Bone marrow (tissue), 2 donors: ENCODE measurements at places on chromosomes 2 and 18.

DNA sequence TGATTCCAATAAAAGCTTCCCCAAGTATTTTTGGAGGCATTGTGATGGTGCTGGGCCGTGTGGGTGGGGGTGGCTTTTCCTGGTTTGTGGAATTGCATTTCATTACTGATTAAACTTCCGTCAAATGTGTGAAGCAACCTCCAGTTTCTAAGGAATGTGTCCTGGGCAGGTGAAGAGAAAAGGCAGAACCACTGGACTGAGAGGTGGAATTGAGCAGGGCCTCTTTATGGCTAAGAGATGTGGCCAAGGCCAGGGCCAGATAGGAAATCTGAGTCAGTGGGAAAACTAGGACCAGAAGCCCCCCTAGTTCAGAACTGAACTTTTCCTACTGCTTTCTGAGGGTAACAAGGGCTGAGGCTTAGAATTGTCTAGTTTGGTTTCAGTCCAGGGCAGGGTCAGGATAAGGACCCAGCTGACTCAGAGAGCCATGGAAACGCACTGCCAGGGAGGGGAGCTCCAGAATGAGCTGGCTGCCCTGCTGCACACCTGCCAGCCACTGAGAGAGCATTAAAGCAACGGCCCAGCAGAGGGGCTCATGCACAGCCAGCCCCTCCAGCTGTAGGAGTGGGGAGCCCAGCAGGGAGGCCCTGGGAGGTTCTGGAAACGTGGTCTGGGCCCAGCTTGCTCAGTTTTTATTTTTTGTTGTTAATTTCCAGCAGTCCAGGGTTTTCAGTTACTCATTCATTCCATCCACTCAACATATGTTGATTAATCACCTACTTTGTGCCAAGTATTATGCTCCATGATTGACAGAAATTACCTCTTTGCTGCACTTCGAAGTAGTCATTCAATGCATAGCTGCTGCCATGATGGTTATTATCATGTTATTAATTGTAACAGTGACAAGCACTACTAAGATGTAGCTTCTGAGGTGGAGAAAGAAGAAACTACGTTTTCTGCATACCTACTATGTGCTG is 156.1 kb downstream of the MSH2 start:
- DNase-seq: no peak

- no peak for DNase-seq
Observed at GRCh38 chr18:56448751-56449150, 189.6 kb downstream of the TXNL1 start.

DNA sequence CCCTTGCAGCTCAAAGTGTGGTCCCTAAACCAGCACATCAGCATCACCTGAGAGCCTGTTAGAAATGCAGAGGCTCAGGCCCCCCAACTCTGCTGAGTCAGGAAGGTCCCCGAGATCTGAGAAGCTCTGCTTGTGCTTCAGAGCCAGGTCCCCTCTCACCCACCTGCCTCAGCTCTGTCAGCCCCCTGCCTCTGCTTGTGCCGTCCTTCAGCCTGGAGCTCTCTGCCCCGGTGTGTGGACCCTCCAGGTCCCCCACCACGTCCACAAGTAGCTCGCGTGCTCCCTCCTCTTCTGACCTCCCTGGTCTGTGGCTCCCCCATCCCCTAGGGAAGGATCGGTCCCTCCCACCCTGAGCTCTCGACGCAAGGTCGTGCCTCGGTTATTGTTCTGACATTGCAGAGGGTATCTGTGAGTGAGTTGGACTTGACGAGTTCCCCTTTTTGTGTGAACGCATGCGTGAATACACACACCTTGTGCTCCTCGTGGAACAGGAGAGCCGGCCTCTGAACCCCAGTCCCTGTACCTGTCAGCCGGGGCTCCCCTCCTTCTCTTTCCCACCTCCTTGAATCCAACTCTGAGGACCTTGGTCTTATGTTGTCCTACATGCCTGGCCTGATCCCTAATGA is 75.5 kb upstream of the TAF1B start:
- DNase-seq: no peak

DNA sequence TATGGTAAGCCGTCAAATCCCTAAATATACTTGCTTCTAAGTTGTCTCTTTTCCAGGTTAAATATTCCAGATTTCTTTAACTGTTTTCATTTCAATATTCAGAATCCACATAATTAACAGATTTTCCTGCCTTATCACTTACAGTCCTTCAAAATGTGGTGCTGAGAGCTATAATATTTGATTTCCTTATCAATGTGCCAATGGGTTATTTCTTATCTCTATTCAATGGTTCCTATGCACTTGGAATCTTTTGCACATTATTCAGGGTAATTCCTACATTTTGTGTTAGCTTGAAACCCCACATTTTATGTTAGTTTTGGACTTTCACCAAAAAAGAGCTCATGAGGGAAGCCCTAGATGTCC is 173.5 kb downstream of the ZFP36L2 start:
- DNase-seq: no peak

DNA sequence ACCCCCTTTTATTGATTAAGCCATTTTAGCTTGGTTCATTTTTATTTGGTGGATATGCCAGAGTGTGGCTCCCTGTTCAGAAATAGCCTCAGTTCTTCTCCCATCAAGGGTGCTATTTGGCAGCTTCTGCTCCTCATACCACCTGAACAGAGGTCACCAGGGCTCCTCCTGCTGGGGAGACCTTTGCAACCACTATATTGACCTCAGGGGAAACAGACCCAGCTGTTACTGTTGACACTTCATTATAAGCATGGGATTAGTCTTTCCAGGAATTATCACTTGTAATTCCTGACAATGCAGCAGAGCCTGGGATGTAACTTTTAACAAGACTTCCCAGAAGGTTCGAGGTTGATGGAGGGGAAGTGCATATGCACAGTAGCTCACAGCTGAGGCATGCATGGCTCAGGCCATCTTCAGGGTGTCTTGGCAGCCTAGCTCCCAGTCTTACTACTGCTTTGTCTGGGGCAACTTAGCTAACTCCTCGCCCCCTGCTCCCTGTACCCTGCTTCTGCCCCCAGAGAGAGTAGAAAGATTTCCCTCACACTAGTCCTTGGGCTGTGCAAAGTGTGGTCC is 239.4 kb upstream of the SPRED2 start:
- DNase-seq: no peak

DNA sequence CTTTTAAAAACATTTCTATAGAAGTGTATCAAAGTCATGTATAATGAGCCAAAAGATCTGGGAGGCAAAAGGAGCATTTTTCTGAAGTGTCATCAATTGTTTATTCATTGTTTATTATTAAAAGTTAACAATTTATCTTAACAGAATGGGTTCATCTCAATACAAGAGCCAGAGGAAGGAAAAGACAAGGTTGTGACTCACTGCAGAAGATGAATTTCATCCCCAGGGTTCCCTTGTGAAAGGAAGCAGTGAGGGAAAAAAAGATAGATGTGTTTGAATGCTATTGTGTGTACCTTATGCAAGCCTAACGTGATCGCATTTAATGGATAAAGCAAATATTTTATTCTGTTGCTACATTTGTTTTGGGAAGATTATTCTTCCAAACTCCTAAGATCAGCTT is 286.3 kb downstream of the PIEZO2 start:
- no peak for DNase-seq

DNA sequence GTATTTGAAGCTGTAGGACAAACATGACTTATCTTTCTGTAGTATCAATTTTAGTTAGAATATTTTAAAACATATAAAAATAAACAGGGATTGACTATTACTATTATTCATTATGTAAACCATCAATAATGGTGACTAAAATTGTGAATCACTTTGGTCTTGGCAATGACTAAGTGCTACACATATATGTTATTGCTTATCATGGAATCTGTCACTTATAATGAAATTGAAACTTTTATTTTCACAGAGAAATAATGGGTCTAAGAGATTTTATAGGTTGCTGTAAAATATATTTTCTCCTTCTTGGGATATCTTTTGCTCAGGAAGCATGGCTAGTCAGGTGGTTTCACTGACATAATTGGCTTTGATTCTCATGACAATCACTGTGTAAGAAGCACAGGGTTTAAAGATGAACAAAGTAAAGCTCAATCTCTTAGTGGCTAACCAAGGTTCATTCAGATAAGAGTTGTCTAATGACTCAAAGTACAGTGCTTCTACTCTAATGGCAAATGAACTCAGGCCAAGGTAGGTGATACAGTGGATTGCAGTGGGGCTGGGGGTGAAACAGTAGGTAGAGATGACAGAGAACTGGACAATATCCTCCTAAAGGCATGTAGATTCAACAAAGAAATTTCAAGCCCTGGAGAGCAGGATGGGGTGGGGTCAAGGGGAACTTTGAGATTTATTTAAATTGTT is 98.6 kb upstream of the FANCL start:
- no peak for DNase-seq

DNA sequence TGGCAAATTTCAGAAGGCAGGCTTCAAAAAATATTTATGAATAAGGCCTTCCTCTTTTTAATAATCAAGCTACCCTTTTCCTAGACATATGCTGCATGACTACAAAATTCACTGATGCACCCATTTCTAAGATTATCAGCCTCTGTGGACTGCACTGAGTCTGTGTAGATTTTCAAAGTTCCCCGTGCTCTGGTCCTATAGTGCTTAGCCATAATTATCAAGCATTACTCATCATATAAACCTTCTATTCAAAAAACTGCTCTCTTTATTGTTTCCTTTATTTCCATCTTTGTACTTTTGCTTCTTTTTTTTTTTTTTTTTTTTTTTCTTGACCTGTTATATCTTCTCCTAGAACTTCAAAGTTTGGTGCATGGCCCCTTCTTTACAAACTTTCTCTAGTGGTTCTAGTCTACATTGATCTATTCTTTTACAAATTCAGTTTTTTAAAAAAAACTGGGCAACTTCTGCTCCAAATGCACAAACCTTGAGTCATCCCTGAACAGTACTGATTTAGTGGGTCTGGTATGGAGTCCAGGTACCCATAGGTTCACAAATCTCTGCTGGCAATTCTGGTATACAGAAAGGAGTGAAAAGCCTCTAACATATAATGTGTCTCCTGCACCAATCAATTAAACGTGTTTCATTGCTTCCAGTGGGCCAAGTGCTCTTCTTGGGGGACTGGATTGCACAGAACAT is 481.9 kb downstream of the NUP35 start:
- no peak for DNase-seq

DNA sequence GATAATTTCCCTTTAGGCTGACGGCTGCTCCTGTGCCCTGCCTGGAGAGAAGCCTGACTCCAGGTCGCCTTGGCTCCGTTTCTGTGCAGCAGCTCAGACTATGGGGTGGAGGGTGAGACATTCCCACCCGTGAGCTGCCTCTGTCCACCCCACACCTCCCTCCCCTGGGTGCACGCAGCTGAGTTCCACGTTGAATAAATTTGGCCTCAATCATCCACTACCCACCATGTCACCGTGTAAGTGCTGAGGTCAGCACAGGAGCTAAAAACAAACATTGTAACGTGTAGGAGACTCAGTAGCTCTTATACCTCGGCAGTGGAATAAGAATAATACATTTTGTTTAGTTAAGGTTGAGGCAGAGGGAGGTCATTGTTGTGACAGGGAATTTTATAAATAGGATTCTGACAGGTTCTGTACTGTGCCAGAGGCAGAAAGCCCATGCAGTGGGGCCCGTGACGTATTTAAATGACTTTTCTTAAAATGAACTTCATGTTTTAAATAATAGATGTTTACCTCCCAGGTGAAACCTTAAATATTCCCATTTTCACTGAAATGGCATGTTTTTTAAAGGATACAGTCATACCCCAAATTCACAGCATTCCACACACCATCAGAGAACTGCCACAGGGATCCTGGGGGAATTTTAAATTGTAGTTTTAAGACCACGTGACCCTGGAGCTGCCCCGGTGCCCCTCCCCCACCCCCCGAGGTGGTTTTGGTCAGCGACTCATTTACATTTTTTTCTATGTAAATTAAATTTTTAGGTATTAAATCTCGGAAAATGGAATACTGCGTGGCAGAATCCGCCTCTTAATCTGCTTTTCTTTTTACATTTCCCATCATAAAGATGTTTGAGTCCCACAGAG is 50.2 kb downstream of the NFATC1 start:
- DNase-seq: no peak

GRCh38 chr2:168661863-168662256 is 140.6 kb upstream of the NOSTRIN start:
- no peak for DNase-seq

GRCh38 chr2:75432761-75433361 is 127.9 kb downstream of the EVA1A start:
- DNase-seq: no peak

- DNase-seq: no peak
Observed at GRCh38 chr18:26565514-26565913, 17.2 kb upstream of the KCTD1 start.

DNA sequence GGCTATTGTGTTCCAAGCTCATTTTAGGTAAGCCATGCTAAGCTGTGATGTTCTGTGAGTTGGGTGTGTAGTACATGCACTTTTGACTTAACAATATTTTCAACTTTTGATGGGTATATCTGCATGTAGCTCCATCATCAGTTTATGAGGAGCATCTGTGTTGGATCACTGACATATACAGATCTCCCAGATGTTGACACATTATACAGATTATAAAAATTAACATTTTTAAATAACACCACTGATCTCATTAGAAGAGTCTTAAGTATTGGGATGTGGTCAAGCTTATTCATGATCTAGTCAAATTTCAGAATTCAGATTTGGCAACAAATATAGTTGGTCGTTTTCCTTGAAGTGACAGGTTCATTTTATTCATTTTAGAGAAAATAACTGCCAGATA is 51.7 kb downstream of the CAB39 start:
- DNase-seq: no peak

- DNase-seq: no peak
Observed at GRCh38 chr2:15874321-15874720, 66.0 kb upstream of the MYCN start.

DNA sequence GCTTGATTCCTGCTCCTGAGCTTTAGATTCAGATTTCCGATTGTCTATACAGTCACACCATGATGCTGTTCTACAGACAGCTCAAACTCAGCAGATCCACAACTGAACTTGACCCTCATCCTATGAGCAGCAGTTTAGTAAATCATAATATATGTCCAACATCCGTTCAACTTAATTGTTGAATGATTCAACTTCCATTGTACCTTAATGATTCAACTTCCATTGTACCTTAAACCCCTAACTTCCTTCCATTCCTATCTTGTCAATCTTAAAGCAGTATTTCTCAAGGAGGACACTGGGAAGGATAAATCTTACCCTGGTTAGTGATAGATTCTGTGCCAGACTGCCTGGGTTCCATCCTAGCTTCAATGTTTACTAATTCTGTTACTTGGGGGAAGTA is 60.1 kb downstream of the PIGN start:
- no peak for DNase-seq
